ENCODE measurements at places on chromosomes 6 and 20.

DNA sequence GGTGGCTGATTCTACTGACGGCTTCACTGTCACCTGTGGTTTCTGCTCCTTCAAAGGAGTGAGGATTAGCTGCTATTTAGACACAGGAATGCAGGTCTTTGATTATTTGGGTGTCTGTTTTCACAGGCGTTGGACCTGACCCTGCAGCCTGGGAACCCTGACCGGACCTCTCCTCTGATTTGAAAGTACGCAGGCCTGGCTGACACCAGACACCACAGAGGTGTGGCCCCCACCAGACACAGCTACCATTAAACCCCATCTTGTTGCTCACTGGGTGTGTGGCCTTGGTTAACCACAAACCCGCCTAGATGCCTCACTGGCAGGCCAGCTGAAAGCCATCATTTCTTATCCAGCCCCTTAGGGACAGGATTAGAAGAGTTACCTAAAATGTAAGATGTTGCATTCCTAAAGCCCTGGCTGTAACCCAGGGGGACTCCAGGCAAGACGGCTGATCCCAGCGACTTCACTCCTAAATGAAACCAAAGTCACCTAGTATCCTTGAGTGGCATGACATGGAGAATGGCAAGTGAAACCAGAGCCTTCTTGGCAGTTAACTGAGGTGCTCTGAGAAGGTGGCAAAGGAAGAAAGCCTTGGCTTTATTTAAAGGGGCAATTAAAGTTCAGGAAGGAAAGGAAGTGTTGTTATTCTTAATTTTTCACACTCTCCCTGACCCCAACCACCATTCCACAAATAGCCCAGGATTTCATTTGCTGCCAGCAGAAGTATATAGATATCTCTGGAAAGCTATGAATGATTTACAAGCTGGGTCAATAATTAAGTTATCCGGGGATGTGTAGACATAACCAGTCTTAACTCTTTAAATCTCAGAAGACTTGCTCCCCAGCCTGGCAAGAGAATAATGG, 169.9 kb downstream of the QRSL1 start:
- DNase-seq: no peak

- DNase-seq: no peak
These were observed 365.2 kb upstream of the POU3F2 start for GRCh38 chr6:98469141-98469540.

DNA sequence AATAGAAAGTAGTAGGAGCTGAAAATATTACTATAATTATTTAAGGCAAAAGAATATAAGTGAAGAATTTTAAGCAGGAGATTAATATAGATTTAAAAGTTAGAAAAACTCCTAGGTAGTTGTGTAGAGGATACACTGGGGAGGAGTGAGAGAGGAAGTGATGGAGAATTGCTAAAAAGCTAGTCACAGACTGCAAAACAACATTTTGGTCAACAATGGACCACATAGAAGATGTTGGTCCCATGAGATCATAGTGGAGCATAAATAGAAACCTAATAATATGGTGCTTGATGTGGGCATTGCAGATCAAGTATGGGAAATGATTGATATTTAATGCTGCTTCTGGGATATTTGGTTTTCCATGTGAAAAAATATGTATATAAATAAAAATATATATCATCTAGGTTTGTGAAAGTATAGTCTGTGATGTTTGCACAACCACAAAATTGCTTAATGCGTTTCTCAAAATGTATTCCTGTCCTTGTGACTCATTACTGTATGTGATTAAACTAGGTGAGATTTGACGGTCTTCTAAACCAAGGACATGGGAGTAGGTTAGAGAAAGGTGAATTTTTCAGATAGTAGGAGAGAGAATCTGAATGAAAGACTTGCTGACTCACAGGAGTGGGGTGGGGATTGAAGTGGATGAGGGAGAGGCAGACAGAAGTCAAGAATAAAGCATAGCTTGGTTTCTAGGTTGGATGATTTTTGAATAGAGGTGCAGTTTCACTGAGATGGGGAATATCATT, 174.0 kb downstream of the BCKDHB start:
- DNase-seq: no peak

GRCh38 chr6:51868591-51869355, 218.6 kb downstream of the PKHD1 start:
- no peak for DNase-seq
